ENCODE measurements at places on chromosomes 7 and 10.
A peak's percentile ranks its signal among the peaks of the same experiment; 100 is the strongest.

DNA sequence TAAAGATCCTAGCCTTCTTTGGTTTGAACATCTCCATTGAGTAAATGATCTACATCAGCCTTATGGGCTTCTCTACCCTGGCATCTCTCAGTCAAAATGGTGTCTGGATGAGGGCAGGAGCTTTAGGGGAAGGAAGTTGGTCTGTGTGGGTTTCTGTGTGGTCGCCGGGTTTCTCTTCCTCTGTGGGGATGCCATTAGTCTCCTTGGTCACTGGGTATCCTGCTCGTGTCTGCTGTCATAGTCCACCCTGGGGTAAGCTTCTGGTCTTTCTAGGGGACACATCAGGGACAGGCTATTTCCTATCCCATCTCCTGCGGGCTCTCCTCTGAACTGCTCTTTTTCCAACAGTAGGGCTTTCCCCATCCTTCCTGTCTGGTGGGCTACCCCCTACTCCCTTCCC lies 150.3 kb upstream of the NPY start:
- no peak for DNase-seq

DNA sequence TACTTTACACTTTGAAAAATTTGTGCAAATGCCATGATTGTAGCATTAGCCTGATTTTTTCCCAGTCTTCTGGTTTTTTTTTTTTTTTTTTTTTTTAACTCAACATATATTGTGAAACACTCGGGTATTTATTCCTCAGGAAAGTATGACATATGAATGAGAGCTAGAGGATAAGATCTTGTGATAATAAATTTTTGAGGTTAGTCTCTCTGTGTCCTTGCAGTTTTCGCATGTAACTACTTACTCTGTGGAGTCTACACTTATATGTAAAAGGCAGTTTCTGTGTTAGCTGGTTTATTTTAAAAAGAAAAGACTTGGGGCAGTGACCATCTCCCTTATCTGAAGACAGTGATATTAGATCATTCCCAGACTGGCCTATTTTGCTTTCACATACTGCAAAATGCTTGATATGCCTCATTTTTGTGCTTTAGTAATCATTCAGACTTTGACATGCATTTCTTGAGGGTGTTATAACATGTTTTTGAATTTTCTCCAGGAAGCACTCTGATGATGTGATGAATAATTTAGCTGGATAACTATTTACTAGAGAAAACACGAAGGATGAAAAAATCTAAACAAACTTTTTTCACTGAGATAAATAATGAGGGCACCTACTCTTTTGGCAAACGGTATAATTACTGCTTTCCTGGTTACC lies 371.0 kb downstream of the NRG3 start:
- no peak for DNase-seq

GRCh38 chr7:141928845-141929195 lies 12.6 kb downstream of the OR9A4 start:
- no peak for DNase-seq

DNA sequence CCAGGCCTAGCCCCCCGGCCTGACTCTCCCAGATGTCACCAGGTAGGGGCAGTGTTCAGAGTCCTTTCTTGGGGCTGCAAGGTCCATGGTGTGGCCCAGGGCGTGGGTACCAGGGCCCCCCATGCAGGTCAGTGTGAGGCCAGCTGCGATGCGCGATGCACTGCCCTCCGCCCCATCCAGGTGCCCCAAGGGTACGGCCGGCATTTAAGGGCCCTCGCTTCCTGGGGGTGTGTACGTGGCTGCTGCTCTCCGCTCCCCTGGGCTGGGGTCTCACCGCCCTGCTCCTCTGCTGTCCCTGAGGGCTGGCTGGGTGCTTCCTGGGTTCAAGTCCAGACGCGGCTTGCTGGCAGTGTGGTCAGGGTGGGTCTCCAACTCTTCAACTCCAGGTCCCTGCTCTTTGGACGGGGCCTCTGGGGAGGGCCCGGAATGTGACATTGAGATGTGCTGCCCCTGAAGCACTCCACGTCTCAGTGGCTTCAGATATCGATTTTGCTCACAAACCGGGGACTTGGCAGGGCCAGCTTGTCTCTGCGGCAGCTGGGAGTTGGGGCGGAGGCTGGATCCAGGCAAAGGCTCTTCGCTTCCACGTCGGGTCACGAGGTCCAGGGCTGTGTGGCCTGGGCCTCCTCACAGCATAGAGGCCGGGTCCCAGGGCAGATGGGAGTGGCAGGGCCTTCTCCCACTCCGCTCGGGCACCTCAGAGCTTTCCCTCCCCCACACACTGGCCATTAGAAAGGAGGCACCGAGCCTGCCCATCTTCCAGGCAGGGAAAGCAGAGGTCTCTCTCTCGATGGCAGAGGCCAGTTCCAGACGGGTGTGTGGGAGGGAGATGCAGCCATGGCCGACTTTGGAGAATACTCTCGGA lies 93.2 kb downstream of the UNCX start:
- no peak for DNase-seq

DNA sequence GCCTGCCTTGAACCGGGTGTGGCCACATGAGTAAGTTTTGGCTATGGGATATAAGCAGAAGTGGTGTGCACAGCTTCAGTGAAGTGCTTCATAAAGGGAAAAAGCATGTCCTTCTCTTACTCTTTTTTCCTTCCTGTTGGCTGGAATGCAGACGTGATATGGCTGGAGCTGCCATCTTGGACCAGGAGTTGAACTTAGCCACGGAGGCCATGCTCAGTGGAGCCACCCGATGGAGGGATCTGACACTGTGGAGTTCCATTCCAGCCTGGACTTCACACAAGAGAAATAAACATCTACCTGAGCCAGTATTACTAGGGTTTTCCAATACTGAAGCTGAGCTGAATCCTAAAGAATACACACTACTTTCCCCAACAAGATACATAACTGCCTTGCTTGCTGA lies 52.3 kb downstream of the CCDC3 start:
- no peak for DNase-seq

- DNase-seq, result no peak
These were observed 721 bp downstream of the ARL3 start for GRCh38 chr10:102713539-102713813.

DNA sequence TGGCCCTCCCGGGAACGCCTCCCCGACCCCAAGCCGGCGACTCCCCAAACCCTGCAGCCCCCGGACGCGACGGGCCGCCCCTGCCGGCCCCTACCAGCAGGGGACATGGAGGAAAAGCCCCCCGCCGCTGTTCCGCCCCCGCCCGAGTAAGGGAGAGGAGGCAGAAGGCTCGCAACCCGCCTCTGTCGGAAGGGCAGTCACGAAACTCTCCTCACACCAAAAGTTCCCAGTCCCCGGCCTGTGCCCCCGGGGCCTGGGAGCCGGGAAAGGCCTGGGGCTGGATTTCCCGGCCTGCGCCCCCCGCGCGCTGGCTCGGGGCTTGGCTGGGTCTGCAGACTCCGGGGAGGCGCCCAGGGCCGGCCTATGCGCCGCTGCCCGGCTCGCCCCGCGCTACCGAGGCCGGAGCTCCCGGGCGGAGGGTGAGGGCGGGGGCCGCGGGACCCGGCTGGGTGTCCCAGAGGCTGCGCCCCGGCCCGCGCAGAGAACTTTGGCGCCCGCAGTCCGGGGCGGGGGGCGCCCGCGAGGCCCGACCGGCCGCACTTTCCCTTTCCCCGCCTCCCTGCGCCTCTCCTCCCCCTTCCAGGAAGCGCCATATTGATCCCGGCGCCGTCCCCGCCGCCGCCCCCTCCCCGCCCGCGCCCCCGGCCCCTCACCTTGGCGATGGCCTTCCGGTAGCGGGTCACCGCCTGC lies 728 bp downstream of the PARD3 start:
- no peak for DNase-seq

DNA sequence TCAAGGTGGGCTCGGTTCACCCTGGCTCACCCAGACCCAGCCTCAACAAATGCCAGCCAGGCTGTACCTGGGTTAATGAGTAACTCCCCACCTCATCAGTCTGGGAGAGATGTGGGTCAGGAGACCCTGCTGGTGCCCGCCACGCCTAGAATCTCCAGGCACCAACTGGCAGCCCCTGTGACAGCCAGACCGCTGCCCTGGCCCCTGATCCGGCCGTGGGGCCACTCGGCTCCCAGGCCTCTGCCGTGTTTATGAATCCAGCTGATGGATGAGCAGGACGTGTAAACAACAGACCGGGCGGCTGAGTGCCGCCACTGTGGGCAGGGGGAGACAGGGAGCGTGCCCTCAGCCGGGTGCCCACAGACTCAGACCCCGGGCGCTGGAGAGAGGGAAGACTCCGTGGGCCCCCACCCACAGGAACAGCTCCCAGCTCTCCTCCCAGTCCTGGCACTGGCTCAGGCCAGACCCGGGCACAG lies 34.0 kb upstream of the PDGFA start:
- no peak for DNase-seq

GRCh38 chr7:113320419-113320818 lies 202.1 kb upstream of the SMIM30 start:
- DNase-seq, result no peak

GRCh38 chr10:117663750-117664149 lies 121.2 kb downstream of the EMX2 start:
- DNase-seq, result peak; percentile 45

DNA sequence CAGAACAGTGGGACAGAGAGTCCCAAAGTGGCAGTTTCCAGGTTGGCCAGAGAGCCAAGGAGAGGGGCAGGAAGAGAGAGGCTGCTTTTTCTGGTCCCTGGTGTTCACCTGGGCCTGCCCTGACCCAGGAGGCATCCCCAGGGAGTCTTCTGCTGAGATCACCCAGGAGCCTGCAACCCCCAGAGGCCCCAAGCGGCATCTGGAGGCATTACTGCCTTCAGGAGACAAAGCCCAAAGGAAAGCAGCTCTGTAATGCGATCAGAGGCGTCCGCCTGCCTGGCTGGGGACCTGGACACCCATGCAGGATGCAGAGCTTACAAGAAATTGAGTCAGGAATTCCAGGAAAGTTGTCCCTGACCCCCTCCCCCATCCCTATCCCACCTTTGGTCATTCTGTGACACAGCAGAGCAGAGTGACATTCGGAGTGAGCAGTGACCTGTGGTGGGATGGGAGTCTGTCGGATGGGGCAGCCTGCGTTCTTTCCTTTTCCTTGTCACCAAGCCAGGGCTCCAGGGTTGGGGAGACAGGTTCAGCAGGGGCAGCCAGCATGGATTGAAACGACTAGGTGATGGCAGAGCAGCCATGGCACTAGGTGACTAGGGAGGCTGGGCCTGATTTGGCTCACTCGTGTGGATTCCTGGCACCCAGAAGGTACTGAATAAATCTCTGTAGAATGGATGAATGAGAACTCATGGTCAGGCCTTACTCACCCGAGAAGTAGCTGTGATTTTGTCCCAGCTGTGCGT lies 10.4 kb downstream of the UNC5B start:
- DNase-seq, result no peak

DNA sequence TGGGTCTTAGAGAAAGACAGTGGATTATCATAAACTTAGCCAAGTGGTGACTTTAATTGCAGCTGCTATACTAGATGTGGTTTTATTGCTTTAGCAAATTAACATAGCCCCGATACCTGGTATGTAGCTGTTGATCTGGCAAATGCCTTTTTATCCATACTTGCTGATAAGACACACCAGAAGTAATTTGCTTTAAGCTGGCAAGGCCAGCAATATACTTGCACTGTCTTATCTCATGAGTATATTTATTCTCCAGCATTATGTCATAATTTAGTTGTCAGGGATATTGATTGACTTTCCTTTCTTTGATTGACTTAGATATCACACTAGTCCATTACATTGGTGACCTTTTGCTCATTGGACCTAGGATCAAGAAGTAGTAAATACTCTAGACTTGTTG lies 12.8 kb downstream of the TMEM229A start:
- no peak for DNase-seq

- DNase-seq, result no peak
These were observed 57.9 kb downstream of the MTPN start for GRCh38 chr7:135919071-135919841.

DNA sequence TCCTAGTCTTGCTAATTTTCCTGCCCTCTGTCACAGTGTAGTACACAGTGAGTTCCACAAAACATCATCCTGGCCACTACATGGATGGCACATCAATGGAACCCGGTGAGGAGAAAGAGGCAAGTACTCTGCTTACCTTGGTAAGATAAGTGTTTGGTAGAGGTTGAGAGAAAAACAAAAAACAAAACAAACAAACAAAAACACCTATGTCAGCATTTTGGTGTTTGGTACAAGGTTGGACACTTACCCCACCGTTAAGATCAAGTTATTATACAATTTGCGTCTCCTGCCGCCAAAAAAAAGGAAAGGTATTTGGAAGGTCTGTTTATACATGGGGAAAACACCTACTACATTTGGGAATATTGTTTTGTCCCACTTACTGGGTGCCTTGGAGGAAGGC lies 72.7 kb downstream of the ZNF248 start:
- DNase-seq, result no peak

DNA sequence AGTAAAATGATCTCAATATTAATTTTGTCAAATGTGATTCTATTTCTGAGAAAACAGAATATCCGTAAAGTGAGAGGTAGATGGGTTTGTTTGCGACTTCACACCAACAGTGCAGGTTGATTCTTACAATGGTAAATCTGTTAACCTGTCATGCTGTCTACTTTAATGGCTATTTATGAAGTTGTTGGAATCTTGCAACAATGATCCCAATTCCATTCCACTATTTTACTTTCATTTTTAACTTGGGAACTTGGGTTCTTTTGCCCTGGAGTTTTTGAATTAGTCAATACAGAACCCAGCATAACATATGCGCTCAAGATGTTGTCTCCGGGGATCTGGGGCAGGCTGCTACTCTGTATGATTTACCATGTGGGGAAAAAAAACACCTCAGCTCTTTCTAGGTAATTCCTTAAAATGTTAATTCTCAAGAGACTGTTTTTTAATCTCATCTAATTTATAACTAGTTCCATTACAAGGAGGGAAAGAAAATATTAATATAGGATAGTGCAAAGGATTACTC lies 1.2 kb downstream of the LGI1 start:
- DNase-seq, result no peak

GRCh38 chr10:14247377-14248116 lies 83.2 kb downstream of the FRMD4A start:
- DNase-seq, result no peak

DNA sequence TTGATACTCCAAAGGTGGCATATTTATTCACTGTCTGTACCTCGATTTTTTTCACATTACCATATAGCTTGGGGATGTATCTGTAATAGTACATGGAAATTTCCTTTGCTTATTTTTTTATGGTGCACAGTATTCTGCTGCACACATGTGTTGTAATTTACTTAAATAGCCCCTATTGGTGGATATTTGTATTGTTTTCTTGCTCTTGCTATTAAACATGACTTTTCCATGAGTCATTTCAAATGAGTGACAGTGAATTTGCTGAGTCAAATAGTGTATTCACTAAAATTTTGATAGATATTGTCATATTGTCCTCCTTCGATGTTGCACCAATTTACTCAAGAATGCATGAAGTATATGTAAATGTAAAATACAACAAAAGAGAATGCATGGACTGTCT lies 122.7 kb upstream of the STEAP4 start:
- no peak for DNase-seq

DNA sequence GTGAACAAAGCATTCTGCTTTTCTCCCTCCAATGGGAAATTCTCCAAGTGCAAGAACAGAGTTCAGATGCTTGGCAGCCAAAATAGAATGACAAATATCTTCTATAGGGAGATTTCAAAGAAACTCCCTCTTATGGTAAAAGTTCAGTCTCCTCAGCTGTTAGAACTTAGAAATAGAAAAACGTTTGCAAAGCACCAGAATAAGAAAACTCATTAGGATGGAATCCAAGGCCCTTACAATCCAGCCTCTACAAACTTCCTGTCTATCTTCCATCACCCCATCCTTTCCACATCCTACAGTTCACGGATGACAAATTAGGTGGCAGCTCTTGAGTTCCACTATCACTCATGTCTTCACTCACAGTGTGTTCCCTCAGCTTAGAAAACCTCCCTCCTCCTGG lies 25.7 kb downstream of the FAM13C start:
- DNase-seq, result no peak

- DNase-seq, result no peak
These were observed 19.1 kb downstream of the TRUB1 start for GRCh38 chr10:114957122-114957521.

Data from non-pigmented ciliary epithelial cell (primary cell).